ENCODE measurements at places on chromosomes 6 and 20.

DNA sequence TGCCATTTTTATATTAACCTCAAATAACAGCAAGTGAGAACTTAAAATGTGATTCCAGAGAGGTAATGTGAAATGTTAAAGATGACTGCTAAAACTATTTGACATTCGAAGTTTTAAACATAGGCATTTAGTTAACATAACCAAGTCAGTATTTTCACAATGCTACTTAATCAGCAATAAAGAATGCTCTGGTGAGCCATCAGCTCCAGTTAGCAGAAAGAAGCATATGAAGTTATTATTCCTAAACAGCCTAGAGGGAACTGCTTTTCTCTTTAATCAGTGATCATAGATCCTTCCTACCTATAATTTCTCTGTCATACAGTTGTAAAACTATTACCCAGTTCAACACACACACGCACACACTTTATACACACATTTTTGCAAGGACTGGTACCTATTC, 60.1 kb downstream of the MMS22L start:
- no peak for DNase-seq

DNA sequence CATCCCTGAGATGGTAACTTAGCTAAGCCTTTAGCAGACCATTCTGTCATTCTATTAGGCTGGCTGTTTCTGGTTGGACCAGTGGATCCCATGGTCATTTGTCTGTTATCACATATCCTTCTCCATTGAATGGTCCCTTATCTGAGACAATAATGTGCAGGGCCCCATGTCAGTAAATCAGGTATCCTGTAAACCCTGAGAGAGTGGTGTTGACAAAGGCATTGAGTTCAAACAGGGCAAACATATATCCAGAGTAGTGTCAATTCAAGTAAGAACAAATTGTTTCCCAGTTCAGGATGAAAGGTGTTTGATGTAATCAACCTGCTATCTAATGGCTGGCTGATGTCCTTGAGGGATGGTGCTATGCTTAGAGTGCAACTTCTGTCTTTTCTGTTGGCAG, 126.2 kb downstream of the LINC00237 start:
- no peak for DNase-seq

DNA sequence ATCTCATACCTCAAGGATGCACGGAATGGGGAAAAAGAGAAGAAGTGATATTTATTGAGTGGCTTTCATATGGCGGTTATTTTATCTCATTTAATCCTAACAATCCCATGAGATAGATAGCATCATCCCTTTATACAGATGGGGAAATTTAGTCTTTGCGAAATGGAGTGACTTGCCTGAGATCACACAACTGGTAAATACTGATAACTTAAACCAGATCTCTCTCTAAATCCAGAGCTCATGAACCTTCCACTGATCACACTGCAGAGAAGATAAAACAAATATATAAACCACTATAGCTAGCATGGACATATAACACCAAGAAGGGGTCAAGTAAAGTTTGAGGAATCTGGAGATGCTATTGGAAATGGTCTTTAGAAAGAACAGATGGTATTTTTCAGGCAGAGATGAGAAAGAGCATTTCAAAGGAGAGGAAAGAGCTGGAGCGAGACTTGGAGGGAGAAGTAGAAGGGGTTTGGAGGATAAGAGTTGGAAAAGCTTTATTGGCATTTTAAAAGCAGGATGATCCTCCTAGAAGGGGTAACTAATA, 139.8 kb upstream of the TNFAIP3 start:
- DNase-seq: no peak

DNA sequence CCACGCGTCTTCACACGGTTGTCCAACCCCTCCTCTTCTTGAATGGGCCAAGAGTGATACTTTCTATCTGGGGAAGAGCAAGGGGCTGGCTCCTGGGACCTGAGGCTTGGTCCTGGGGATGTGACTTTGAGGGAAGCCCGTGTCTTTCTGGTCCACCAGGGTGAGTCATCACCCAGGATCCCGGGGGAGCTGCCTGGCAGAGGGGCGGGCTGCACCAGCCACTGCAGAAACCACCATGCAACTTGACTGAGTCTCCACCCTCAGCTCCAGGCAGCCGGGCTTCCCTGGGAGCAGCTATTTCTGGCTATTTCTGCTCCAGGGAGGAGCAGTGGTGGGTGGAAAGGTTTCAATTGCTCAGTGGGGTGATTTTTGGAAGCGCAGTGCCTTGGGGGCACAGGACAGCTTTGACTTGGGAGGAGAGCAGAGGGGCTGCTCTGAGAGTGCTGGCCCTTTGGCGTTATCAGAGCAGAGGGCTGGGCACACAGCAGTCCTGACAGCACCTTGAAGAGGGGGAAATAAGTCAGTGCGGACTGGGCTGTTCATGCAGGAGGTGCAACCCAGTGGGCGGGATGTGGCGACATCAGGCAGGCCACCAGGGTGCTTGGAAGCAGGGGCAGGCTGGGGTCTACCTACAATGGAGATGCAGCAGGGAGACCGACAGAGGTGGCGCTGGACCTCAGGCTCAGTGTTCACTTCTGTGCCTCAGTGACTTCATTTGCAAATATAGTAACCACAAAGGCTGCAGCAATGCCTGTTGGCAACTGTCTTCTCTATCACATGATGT, 45.1 kb upstream of the FAM83D start:
- DNase-seq: no peak

GRCh38 chr6:45801471-45802289, 214.0 kb downstream of the CLIC5 start:
- no peak for DNase-seq

DNA sequence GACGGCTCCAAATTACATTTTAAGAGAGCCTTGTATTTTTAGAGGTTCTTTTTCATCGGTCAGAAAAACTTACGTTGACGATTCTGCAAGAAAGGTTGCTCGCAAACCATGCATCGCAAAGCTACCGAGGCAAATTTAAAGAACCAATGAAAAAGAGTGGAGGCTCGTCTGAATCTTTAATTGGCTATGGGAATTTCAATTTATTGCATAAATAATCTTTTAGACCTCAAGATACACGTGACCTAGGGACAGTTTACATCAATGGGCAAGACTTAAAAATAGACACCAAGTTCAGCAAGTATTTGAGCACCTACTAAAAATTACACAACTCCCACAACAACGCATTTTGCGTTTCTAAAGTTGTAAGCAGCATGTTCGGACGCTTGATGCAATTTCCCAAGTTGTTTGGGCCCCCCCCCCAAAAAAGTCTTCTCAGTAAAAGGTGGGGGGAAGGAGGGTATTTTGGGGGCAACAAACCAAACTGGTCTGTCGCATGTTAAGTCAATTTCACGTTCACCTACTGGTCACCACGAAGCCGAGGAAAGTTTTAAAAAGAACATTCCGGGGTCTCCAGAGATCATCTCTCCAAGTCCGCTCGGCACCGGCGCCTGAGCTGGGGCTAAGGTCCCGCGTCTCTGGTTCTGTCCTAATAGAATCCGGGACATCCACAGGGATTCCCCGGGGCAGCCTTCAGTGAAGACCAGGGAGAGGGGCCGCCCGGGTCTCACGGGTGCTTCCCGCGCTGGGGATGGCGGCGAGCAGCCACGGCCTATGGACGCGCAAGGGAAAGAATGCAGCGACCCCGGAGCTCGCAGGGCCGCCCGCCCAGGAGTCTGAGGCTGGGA, 851 bp downstream of the SNX5 start:
- DNase-seq: no peak

DNA sequence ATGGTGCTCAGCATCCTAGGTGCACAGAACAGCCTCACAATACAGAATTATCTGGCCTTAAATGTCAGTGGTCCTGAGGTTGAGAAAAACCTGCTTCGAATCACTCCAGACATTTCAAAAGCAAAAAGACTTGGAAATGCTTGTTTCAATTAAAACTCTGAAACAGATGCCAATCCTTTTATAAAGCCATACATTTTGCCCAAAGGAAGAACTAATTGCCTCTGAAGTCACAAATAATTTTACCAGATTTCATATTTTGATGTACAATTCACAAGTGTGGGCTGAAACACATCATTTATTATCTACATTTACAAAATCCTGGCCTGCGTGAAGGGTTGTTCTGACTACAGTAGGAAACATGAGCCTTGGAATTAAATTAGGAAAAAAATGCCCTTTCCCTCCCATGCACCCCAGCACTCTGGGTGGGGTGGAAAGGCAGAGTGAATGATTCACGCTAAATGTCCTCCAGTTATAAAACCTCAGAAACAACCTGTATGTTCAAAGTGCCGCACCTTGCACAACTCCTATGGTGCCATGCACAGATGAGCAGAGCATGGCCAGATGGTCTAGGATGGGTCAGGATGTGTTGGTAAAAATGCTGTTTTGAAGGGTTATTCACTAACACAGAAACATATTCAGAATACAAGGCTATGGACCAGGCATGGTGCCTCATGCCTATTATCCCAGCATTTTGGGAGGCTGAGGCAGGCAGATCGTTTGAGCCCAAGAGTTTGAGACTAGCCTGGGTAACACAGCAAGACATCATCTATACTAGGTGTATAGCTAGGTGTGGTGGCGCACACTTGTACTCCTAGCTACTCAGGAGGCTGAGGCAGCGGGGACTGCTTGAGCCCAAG, 87.0 kb downstream of the ZMYND8 start:
- DNase-seq: no peak

GRCh38 chr6:89566008-89566800, 72.3 kb downstream of the LYRM2 start:
- DNase-seq: no peak

DNA sequence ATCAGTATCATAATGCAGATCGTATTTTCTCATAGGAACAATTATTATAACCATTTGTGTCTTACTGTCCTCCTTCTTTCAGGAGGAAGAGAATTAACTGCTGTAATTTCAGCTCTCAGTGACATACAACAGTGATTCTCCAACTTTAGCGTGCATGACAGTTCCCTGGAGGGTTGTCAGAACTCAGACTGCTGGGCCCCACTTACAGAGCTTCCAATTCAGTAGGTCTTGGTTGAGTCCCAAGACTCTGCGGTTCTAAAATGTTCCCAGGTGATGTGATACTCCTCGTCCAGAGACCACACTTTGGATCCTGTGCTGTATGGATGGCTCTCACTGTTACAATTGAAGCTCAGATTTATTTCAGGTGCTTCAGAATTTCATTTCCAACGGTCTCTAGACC, 72.8 kb downstream of the CAP2 start:
- DNase-seq: no peak

- DNase-seq: no peak
Measured at GRCh38 chr20:17640875-17641378, 41.1 kb downstream of the RRBP1 start.

DNA sequence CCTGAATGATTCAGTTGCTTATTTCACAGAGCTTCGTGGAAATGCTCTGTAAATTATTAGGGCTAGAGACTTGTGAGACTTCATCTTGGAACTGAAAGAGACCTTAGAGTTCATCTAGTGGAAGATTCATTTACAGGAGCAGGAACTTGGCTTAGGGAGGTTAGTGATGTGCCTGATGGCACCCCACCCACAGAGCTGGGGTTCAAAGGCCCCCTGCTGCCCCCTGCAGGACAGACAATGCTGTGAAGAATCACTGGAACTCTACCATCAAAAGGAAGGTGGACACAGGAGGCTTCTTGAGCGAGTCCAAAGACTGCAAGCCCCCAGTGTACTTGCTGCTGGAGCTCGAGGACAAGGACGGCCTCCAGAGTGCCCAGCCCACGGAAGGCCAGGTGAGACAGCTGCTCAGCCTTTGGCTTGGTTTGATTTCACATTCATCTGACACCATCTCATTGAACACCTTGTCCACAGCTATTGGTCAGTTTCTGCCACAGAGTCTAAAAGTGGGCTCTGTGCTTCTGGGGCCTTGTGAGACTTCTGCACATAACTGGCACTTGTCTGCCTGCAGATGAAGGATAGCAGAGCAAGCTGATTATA, 25.1 kb downstream of the MYBL2 start:
- peak; percentile 70 for DNase-seq

GRCh38 chr6:38241200-38241871, 398.4 kb downstream of the BTBD9 start:
- no peak for DNase-seq

- DNase-seq: no peak
Measured at GRCh38 chr20:50911030-50911429, 20.2 kb downstream of the ADNP start.

DNA sequence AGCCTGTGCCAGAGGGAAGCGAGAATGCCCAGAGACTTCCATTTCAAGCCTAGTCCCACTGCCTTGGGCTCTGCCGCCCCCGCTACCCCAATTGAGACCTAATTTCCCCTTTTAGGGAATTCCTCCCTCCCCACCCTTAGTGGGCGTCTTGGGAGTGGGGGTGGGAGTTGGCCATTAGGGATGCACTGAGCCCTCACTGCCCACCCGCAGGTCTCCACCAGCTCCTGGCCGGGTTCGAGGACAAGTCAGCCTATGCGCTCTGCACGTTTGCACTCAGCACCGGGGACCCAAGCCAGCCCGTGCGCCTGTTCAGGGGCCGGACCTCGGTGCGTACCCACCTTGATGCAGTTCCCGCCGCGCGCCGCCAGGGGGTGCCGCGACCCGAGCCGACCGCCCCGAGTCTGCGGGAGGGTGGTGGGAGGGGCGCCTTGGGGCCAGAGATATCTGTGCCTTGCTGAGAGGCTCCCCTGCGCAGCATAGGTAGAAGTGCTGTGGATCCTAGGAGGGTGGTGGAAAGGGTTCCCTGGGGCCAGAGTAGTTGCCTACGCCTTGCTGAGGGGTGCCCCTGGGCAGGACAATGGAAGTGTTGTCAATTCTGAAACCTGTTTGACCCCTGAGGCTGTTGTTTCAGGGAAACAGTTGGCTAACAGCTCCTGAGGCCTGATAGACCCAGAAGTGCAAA, 9.2 kb downstream of the ITPA start:
- DNase-seq: peak; percentile 91

DNA sequence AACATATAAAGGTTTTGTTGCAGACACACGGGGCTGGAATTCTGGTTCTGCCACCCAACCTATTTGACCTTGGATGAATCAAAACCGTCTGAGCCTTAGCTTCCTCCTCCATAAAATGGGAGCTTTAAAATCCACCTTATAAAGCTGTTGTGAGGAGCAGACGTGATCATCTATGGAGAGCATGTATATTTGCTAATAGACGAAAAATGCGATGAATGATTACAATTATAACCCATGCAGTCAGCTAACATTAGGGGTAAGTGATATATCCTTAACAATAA, 586 bp upstream of the NUP153 start:
- DNase-seq: no peak

DNA sequence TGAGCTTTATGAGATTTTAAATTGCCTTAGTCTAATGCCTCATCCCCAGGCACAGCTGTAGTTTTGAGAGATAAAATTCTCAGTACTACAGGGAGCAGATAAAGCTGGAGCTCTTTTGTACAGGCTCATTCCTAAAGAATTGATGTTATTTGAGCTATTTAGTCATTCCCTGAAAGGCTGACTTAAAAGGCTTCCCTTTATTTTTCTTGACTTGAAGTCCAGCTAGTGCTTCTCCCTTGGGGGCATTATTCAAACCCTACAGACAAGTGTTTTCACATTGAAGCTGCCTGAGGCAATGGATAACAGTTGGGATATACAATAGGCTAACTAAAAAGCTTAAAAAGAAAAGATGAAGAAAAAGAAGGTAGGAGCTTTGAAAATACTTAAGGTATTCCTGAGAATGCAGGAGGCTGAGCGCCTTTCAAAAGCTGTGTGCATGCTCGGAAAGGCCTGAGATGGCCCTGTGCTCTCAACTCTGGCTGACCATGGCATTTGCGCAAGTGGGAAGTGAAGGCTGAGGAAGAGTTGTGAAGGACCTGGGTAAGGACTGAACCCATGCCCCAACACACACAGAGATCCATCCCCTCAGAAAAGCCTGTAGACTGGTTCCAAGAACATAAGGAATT, 315.1 kb downstream of the SMOC2 start:
- no peak for DNase-seq

All from WTC11 (cell line).